ENCODE measurements at places on chromosomes 3 and 15. TPM values are rescaled to one million over a fixed set of nuclear protein-coding genes. Genes with fewer than 3 reads are reported as not detected.

Gene MORF4L1
- 366 TPM for total RNA-seq

DNA sequence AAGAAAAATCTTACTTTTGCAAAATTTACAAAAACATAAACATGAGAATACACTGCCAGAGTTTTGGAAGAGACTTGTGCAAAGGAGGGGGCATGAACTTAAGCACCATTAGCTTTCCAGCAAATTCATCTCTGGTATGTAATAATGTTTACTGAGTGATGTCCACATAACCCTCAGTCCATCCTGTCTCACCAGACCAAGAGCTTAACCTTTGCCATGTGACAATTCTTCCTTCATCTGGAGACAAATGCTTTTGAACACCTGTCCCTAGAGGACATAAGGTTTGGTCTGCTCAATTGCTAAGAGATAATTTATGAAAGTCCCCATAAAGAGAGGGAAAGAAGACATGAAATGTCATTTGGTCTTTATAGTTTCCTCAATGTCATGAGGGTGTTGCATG, 412.3 kb downstream of the ERC2 start:
- no peak for DNase-seq

Gene FETUB
- not detected for total RNA-seq

Gene ZNF620
- total RNA-seq, result 10.8 TPM

DNA sequence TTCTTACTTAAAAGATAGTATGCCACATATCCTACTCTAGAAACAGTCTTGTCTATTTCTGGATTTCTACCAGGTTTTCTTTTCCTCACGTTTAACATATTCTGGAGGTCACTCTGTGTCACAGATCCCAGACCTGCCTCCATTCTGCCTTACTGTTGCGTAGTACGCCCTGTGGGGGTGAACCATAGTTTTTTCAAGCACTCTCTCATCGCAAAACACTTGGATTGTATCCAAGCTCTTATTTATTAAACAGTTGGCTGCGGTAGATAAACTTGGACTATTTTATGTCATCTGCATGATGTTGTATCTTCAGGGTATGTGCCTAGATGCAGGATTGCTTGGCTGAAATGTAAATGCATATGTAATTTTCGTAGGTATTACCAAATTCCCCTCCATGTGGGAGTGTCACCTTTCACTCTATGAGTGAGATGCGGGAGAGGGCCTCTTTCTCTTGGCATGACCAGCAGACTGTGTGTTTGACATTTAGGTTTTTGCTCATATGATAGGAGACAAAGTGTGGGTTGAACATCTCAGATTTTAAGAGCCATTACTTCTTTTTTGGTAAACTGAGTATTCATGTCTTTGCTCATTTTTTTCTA, 55.8 kb downstream of the ABTB1 start:
- no peak for DNase-seq

- DNase-seq, result peak; percentile 66
Measured at GRCh38 chr3:148962513-148962912, 28.8 kb upstream of the GYG1 start.

Gene CD200R1L
- total RNA-seq, result not detected

- DNase-seq, result no peak
Measured at GRCh38 chr3:128322030-128323022, 144.4 kb downstream of the DNAJB8 start.

Gene NMB
- total RNA-seq, result 12.0 TPM

All from kidney epithelial cell (primary cell).